NCI-H524 treated with DMSO at 0.1 percent for 48 hours (cell line): ENCODE measurements at places on chromosomes 16 and 17.
A peak's percentile ranks its signal among the peaks of the same experiment; 100 is the strongest.

DNA sequence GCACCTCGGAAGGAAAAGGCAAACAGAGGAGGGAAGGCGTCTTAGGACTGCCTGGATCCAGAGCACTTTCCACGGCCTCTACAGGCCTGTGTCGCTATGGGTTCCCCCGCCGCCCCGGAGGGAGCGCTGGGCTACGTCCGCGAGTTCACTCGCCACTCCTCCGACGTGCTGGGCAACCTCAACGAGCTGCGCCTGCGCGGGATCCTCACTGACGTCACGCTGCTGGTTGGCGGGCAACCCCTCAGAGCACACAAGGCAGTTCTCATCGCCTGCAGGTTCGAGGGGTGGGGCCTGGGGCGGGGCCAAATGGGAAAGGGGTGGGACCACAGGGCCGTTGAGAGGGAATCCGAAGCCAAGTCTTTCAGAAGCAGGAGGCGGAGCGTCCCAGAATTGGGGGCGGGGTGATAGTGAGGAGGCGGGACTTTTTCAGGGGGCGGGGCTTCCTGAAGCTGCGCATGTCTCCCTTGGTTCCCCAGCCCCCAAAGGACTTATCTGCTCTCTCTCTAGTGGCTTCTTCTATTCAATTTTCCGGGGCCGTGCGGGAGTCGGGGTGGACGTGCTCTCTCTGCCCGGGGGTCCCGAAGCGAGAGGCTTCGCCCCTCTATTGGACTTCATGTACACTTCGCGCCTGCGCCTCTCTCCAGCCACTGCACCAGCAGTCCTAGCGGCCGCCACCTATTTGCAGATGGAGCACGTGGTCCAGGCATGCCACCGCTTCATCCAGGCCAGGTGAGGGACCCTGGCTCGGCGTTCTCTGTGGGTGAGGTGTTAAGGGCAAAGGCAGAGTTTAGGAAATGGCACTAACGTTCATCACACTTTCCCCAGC is 939 bp downstream of the BCL6B start:
- no peak for DNase-seq

DNA sequence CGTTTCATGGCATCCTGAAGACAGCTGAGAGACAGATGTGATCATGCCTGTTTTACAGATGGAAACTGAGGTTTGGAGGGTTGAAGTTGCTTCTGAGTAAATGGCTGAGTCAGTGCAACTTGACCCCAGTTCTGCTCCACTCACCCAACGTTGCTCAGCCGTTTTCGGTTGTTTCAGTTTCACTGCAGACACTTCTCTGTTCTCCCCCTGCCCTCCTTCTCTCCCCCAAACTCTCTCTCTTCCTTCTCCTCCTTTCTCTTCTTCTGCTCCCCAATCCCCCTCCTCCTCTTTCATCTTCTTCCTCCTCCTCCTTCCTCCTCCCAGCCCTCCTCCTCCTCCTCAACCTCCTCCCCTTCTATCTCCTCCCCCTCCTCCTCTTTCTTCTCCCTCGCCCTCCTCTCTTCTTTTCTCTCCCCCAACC is 9.4 kb upstream of the CEP20 start:
- no peak for DNase-seq

DNA sequence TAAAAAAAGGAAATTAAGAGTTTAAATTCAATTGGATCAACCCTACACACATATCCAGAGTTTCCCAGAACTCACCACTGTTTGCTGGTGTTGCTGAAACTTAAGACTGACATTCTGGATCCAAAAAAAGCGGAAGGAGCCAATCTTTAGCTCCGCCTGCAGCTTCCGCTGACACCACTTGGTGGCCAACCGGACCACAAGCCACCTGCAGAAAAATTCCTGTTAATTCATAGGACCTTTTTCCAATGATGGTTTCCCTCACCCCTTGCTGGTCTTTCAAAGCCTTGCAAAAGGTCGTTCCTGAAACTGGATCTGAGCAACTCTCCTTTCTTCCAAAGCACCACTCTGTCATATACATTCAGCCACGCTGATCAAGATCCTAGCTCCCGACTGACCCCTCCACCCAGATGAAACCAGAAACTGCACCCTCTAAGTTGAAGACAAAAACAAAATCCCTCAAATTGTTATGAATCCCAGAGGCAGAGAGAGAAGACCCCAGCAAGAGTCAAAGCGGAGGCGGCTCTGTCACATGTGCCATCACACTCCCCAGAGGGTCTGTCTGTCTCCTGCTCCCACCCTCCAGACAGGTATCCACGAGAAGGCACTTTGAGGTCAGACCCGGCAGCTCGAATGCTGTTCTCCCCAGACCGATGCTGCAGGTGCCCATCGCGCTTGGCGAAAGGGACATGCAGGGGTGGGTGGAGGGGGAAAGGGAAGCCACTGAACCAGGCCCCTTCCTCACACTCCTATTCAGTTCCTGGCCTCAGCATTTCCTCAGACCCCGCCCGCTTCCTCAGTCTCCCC is 773 bp downstream of the BLTP2 start:
- no peak for DNase-seq

DNA sequence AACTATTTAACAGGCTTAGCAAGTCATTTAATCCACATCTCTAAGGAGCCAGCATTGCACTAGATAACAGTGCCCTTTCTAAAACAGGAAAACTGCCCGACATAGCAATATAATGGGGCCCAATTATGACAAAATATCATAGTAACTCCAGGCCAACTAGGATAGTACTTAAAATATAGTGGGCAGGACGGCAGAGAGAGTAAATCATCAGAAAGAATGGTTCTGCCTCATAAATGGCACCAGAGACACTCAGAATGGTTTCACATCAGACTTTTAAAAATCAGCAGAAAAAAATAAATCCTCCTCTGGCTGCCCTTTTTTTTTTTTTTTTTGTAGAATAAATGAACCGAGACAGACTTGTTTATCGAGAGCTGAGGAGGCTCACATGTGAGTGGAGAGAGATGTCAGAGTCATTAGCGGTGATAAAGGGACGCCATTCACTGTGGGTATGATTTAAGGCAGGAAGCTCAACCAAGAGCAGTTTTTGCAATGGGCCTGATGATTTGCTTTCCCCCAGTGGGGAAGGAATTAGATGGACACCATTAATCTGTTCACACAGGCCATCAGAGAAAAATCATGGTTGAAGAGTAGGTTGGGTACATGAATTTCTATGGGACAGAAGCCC is 62.6 kb downstream of the CPPED1 start:
- no peak for DNase-seq

- DNase-seq = peak; percentile 25
Measured at GRCh38 chr17:6429266-6429665, 5.7 kb downstream of the AIPL1 start.

GRCh38 chr16:88686062-88686438 is 257 bp downstream of the SNAI3 start:
- no peak for DNase-seq

DNA sequence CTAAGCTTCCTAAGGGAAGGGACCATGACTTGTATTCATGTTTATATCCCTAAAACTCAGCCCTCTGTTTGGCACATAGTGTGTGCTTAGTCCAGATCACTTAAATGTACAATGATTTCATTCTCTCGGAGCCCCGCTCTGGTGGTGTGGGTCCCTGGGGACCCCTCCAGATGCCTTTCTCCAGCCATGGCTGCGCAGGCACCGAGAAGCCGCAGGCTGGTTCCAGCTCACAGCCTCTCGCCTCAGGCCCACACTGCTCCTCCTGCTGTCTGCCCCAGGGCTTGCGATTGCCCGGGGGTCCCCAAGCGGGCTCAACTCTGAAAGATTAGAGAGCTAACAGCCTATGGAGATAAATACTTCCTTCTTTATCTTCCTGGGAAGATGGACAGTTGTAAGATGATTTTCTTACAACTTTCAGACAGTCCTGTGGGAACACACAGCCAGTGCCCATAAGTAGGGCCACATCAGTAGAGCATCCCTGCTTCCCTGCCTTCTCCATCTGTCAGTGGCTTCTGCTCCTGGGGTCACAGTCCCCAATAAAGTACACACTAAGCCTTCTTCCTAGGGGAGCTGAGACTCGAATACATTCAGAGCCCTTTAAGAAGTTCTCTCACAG is 66.2 kb downstream of the CENPV start:
- DNase-seq = no peak

DNA sequence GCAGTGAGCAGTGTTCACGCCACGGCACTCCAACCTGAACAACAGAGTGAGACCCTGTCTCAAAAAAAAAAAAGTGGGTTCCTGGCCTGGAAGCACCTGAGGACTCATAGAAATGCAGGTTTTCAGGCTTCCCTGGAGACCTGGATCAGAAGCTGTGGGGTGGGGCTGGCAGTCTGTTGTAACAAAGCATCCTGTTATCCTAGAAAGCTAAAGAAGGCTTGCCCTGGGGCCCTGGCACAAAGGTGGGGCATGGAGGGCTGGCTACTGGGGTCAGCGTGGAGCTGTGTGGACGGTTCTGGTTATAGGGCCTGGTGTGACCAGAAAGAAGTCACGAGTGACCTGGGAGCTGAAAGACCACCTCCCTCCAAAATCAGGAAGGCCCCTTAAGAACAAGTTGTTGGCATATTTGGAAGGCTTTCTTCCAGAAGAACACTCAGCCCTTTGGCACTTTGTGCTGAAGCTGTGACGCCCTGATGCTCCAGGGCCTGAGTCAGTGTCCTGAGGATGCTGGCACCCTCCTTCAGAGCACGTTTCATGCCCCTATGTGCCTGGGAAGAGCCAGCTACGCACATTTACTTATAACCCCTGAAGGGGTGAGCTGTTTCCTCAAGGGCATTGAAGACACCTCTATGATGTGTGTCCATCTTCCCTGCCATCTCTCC is 6.2 kb downstream of the CRISPLD2 start:
- DNase-seq = no peak

- DNase-seq = no peak
Measured at GRCh38 chr17:55344514-55344997, 77.1 kb downstream of the MMD start.

- no peak for DNase-seq
Measured at GRCh38 chr17:41176744-41177387, 1.2 kb downstream of the KRTAP4-2 start.

DNA sequence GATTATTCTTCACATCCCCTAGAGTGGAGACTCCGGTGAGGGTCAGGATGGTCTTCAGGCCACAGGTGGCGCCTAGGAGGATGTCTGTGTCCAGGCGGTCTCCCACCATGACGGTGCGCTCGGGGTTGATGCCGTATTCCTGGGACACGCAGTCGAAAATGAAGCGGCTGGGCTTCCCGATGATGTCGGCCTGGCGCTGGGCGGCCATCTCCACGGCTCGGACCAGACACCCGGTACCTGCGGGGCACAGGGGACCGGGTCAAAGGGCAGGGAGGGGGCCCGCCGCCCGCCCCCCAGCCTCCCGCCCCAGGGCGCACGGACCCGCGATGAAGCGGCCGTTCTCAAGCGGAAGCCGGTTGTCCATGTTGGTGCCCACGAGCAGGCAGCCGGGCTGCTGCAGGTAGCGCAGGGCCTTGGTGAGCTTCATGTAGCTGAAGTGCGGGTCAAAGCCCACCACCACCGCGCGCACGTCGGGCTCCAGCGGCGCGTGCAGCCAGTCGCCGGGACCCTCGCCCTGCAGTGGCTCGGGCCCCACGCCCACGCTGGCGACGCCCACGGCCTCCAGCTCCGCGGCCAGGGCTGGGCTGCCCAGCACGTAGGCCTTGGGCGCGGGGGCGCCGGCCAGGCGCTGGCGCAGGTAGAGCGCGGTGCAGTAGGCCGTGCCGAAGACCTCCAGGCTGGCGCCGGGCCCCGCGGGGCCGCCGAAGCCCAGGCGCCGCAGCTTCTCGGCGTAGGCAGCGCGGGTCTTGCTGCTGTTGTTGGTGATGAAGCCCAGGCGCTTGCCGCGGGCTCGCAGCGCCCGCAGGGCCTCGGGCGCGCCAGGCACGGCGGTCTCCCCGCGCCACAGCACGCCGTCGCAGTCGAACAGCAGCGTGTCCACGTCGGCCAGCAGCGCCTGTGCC is 572 bp downstream of the PGP start:
- DNase-seq = no peak

GRCh38 chr16:55660828-55661227 is 5.0 kb downstream of the SLC6A2 start:
- no peak for DNase-seq

- DNase-seq = no peak
Measured at GRCh38 chr16:87648236-87648635, 45.9 kb downstream of the JPH3 start.
